ENCODE measurements at places on chromosomes 7 and 10. TPM values are rescaled to one million over a fixed set of nuclear protein-coding genes. Genes with fewer than 3 reads are reported as not detected.

Gene CPA1
- total RNA-seq = 0.17 TPM

Gene PRR15
- total RNA-seq = 11.7 TPM

Gene PDE6C
- total RNA-seq = not detected

Gene RGR
- total RNA-seq = not detected

Gene BUD23
- total RNA-seq = 39.3 TPM

Gene CDC14C
- total RNA-seq = 0.07 TPM

DNA sequence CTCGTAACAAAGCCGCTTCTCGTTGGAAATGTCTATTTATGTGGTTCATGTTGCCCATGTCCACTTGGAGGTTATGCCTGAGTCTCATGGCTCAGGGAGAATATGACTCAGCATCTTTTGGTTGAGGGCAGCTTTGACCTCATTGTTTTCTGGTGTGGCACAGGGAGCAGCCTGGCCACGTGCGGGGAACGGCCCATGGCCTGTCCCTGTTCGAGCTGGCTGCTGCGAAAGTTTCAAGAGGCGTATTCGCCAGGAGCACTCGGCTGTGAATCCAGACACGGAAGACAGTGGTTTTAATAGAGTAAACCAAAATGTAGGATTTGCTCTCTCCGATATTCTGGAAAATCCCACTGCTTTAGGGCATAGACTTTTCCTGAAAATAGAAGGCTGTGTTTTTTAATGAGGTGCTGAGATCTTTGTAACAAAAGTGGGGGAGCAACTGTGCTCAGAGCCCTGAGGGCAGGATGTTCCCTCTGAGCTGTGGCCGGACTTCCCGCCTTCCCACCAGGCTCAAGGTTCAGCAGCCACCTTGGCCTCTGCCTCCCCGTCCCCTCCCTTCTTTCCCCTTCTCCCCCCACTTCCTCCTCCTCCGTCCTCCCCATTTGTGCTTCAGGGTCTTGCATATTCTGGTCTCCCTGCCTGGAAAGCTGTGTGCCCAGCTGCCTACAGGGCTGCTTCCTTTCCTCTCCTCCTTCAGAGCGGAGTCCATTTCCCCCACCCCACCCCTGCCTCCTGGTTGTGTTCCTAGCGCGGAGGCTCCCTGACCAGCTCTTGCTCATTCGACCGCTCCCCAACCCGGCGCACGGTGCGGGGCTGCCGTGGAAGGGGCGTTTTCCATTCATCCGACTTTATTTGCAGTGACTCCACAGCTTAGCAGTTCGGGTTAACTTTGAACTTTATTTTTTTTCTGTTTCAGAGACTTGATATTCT, 642.0 kb downstream of the SDK1 start:
- DNase-seq = peak; percentile 72

- DNase-seq = no peak
These were observed 8.8 kb downstream of the DPYSL4 start for GRCh38 chr10:132195366-132196075.

DNA sequence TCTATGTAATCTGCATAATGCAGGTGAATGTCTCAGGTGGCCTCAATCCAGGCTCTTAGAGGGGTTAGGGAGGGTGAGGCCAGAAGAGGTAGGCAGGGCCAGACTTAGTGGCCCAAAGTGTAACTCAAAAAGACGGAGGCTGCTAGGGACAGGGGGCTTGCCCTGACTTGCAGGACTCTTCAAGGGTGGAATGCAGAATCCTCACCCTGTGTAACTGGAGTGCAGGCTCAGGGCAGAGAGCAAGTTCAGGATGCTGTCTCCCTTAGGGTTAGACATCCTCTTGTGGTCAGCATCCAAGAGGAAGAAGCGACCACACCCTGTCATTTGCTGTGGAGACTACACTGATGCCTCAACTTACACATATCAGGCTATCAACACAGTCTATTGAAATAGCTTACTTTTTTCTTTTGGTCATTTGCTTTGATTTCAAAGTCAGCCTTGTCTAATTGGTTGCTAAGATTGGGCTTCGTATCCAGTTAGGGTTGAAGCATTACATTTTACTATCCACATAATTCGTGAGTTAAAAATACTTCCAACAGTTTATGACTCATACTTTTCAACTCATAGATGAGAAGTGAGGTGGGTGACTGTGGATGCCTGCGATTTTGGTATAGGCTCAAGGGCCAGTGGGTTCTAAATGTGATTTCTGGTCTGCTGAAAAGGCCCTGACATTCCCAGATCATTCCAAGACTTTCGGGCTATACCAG, 563.6 kb downstream of the SUGCT start:
- no peak for DNase-seq

DNA sequence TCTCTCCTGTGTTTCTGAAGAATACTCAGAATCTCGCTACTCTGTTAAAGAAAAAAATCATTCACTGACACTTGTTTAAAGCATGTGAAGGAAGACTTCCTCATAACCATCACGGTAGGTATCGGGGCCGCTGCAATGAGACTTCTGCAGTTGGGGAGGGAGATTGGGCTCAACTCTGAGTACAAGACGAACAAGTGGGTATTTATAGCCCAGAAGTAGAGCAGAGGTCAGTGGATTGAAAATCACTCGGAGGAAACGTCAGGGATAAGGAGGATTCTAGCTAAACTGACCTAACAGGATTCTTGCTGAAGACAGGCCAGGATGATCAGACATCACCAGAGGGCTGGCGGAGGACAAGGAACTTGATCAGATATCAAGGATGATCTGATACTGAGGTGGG, 33.3 kb downstream of the ITPRIP start:
- no peak for DNase-seq

DNA sequence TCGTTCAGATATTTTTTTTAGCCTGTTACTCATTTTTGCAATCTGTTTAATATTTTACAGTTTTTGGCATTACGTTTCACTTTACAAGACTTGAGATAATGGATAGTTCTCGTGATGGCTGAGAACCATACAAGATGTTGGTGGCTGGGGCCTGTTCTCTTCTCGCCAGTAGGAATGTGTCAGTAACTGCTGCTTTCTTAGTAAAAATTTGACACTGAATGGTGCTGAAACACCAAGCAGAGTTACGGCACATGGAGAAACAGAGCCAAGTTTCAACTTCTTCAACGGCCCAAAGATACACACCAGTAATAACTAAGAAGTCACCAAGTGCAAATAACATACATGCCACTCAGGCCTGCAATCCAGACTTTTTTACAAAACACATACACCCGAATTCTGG, 130.4 kb downstream of the NRP1 start:
- DNase-seq = no peak

DNA sequence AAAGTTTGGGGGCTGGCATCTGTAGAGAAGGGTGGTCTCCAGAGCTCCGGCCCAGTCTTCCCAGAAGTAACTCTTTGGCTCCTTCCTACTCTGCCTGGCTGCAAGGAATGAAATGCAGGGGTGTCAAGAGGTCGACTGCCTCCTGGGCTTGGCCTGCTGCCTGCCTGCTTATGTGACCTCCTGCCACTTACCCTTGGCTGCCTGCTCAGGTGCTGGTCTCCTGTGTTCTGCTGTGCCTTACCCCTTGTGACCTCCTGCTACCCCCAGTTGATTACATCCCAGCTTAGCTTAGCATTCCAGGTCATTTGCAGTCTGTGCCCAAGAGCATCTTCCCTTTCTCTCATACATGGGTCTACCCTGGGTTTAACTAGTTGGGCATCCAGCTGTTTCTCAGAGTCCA, 180.2 kb downstream of the PTPN20 start:
- no peak for DNase-seq

GRCh38 chr7:18426564-18427226, 68.9 kb upstream of the HDAC9 start:
- DNase-seq = no peak

GRCh38 chr10:125720002-125720382, 483 bp downstream of the EDRF1 start:
- no peak for DNase-seq

DNA sequence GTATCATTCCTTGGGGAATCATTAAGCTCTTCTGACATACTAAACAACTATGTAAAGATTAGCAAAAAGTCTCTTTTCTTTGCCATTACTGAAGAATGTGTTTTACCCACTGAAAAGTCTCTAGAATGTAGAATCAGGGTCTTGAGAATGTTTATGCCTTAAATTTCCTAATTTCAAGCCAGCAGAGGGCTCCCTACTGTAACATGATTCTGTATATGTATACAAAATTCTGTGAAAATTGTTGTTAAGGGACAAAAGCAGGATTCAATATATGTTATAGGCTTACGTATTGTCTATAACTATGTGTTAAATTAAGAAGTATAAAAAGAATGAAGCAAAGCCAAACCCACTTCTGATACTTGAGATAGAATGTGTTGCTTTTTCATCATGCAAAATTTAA, 296.9 kb upstream of the DGKB start:
- DNase-seq = no peak

GRCh38 chr10:7317786-7318446, 92.9 kb downstream of the SFMBT2 start:
- no peak for DNase-seq

DNA sequence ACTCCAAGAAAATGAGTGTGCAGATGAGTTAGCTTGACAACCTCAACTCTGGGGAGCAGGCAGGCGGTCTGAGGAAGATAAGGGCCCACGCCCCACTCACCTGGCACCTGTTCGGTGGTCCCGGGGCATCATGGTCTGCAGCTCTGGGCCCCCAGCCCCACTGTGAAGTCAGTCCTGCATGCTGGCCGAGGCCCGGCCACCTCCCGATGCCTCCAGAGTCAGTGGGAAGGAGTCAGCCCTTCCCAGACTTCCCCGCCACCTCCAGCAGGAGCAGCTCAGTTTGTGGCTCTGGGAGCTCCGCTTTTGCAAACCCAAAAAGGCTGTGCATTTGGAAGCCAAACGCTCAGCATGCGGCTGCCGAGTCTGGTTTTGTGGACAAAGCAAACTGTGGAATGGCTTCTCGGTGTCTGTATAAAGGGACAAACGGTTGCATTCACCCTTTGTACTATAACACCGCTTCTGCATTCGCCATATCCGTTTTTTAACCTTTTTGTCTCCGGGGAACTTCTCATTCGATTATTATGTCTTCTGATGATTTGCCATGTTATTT, 167.3 kb downstream of the CCDC3 start:
- DNase-seq = no peak

- peak; percentile 83 for DNase-seq
These were observed 23.5 kb downstream of the TMEM273 start for GRCh38 chr10:49164559-49165188.

- peak; percentile 46 for DNase-seq
These were observed 10.7 kb downstream of the NDST2 start for GRCh38 chr10:73800560-73801252.

GRCh38 chr10:3095373-3096139, 28.2 kb downstream of the PFKP start:
- no peak for DNase-seq

DNA sequence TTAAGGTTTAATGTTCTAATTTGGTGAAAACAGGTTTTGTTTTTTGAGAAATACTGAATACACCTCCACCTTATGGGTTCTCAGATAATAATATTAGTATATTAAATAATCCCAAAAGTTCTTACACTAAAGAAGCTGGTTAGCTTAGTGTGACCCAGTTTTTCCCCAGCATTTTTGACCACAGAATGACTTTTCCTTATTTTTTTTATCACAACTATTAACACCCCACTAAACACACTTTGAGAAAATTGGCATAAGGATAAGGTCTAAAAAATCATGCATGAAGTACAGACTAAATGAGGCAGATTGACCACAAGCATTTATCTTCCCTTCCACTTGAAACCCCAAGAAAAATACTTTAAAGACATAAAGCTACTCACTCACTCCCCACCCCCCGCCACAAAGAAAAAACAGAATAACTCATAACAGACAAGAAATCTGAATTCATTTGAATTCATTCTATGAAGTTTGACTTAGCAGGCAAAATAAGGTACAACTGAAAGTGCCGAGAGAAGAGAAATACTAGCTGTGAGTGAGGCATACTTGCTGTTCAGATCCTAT, 49.7 kb upstream of the WNT16 start:
- DNase-seq = no peak

DNA sequence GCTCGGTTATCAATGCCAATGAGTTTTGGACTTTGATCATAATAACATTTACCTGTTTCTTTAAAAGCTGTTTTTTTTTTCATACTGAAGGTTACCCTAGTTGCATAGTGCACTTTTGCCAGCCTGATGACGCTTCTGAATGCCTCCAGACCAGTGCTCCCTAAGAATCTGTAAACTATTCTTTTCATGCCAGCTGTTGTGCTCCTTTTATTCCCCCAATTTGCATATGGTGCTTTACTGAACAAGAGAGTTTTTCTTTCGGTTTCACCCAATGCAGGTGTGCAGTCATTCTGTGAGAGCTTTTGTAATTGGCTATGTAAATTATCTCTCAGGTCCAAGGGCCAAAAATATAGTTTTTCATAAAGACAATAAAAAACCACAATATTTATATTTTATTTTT, 48.1 kb upstream of the GLCCI1 start:
- DNase-seq = no peak

- peak; percentile 54 for DNase-seq
These were observed 30.0 kb upstream of the PSMG3 start for GRCh38 chr7:1599640-1600395.

DNA sequence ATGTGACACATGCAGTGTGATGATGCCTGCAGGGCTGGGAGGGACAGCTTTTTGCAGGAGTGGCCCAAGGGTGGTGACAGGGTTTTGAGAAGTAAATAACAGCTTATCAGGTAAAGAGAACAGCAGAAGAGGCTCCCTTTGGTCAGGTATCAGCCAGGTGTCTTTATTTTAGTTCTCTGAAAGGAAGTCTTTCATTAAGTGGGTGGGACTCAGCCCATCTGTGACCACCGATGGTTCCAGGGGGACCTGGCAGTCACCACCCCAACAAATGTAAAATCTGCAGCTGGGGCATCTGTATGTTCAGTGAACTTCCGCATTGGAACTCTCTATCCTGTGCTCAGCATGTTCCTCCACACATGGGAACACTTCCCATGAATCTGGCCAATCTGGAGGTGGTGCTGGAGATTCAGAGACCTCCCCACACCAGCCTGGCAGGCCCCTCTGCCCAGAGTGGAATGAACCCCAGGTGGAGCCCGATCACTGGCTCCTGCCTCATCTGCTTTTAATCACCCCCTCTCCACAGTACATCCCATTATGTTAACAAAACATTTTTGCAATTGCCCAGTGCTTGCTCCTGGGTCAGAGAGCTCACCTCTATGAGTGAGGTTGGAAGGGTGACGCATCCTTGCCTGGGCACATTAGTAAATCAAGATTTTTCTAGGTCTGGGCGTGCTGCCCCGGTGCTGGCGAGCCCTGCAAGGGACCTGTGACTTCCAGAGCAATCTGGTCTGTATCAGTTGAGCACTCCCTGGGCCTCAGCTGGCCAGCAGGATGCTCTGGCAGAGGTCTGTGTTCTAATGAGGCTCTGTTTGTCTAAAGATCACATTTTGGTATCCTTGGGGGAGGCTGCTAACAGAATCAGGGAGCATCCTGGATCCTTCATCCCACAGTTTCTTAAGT, 140.4 kb upstream of the GDF10 start:
- DNase-seq = no peak

- DNase-seq = no peak
These were observed 137.2 kb upstream of the IGFBP3 start for GRCh38 chr7:46058086-46058823.

- DNase-seq = no peak
These were observed 118.3 kb downstream of the KLF6 start for GRCh38 chr10:3666525-3667302.

Measured in H7 (cell line).